ENCODE measurements at places on chromosomes 7 and 10.

DNA sequence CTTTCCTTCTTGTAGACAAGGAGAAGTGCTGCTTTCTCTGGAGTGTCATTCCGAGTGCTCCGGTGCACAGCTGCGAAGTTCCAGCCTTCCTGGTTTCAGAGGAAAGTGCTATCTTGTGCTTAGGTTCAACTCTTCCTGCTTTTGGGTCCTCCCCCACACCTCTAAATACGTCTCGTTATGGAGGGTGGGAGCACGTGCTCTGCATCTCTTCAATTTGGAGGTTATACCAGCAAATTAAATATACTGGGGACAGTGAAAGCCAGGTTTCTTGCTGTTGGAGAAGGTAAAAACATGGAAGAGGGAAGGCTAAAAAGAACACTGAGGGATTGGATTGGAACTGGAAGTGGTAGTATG lies 2.4 kb upstream of the ESYT2 start:
- peak; percentile 16 for DNase-seq

DNA sequence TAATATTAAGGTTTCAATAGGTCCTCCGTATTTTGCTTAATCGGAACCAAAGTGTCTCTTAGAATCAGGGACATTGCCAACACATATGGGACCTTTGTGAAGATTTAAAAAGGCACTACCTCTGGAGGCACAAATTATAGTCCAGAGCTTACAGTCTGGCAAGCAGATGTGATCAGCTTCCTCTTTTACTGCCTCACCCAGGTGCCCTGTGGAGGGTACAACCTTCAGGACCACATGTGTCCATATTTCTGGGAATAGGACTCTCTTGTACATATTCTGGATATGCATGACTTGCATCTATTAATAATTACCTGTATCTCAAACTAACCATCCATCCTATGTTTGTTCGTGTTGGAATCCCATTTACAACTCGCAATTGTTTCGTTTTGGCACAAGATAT lies 60.0 kb downstream of the HGF start:
- no peak for DNase-seq

DNA sequence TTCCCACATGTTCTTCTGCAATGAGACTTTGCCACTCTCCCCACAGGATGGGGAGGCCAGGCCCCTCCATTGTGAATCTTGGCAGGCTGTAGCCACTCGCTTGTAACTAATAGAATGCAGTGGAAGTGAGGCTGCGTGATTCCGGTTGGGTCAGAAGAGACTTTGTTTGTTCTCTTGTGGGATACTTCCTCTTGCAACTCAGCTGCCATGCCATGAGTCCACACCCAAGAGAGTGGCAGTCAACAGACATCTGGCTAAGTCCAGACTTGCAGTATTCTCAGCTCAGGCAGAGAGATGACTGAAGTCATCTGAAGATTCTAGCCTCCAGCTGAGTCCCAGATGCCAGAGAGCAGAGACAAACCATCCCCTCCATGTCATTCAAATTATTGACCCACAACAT lies 153.4 kb upstream of the GDF10 start:
- DNase-seq = peak; percentile 15

GRCh38 chr10:114420811-114421485 lies 16.6 kb upstream of the AFAP1L2 start:
- DNase-seq = no peak

DNA sequence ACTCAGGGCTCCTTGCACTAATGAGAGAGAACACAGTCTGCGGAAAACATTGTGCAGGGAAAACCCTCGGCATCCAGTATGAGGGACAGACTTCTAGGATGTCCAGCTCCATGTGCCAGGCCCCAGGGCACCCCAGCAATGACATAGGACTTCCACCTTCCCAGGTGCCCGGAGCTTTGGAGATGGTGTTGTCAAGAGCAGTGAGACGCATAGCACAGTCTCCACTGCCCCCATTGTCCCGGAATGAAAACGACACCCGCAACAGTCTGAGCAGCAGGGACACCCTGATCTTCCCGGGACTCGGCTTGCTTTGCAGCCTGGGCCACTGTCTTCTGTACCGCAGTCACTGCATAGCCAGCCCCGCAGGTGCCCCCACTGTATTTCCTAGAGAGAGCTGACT lies 339.2 kb upstream of the ADARB2 start:
- no peak for DNase-seq

- DNase-seq = no peak
Measured at GRCh38 chr7:1341361-1342089, 108.9 kb downstream of the UNCX start.

GRCh38 chr7:51629206-51629605 lies 312.6 kb upstream of the COBL start:
- DNase-seq = no peak

- DNase-seq = no peak
Measured at GRCh38 chr7:47730142-47730541, 148.2 kb upstream of the TNS3 start.

DNA sequence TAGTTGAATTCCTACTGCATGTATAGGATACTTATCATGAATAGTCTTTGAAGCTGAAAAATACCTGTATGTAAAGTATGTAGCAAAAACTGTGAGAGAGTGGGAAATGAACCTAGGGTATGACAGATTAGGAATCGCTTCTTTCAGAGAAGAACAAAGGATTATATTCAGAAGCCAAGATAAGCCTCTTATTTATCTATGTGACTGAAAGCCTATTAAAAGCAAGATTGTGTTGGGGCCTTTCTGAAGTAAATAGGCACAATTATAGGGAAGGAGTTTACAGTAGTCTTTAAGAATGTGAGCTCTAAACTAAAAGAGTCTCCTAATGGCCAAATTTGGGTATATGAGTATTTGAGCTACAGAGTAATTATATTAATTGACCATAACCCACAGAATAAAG lies 102.1 kb downstream of the MTERF1 start:
- DNase-seq = no peak

DNA sequence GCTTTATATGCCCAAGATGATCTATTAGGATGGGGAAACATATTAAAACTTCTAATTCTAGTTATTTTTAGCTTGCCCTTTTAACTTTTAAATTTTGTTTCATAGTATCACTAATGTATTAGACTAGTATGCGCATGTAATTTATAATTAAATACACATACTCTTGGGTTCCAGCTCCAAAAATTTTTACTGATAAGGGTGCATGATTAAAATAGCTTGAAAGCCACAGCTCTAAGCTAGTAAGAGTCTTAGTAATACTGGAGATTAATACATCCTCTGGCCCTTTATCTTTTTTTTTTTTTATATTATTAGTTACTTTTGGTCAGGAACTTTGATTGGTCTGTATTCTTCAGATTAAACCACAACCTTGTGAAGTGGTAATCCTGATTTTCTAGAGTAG lies 53.6 kb downstream of the ATXN7L1 start:
- no peak for DNase-seq

- no peak for DNase-seq
Measured at GRCh38 chr10:5603091-5603847, 63.1 kb downstream of the ASB13 start.

DNA sequence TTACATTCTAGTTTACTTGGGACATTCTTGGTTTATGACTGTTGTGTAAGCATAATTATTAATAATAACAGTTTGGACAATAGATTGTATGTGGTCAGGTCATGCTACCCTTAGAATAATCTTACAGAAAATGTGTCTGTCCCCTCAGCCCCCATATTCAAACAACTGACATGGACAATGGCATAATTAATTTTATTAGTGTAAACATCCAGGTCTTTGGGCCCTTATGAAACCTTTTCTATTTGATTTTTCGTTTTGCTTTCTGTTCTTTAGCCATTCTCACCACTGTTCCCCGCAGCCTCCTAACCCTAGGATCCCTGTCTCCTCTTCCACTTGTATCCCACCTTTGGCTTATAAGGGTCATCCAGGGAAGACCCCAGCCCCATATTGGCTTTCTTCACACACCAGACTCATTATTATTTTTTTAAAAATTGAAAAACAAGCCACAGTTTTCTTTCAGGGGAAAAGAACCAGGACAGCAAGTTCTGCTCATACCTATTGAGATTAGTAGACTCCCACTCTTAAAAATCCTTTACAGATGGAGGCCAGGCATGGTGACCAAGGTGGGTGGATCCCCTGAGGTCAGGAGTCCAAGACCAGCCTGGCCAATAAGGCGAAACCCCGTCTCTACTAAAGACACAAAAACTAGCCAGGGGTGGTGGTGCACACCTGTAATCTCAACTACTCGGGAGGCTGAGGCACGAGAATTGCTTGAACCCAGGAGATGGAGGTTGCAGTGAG lies 11.5 kb downstream of the VIM start:
- DNase-seq = no peak

GRCh38 chr10:64682043-64682442 lies 1160.8 kb downstream of the REEP3 start:
- DNase-seq = no peak

GRCh38 chr7:131610007-131610406 lies 53.6 kb upstream of the PODXL start:
- DNase-seq = no peak

DNA sequence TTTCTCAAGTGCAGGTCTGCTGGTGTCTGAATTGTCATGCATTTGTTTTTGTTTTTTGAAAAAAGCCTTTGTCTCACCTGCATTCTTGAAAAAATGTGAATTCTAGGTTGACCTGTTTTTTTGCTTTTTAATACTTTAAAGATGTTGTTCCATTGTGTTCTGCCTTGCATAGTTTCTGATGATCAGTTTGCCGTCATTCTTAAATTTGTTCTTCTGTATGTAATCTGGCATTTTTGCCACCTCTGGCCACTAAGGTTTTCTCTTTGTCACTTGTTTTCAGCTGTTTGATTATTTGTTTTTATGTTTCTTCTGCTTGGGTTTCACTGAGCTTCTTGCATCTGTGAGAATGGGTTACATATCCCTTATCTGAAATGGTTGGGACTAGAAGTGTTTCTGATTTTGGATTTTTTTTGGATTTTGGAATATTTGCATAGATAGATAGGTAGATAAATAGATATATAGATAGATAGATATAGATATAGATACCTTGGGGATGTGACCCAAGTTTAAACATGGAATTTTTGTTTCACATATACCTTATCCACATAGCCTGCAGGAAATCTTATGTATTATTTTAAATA lies 16.5 kb downstream of the MGMT start:
- no peak for DNase-seq

DNA sequence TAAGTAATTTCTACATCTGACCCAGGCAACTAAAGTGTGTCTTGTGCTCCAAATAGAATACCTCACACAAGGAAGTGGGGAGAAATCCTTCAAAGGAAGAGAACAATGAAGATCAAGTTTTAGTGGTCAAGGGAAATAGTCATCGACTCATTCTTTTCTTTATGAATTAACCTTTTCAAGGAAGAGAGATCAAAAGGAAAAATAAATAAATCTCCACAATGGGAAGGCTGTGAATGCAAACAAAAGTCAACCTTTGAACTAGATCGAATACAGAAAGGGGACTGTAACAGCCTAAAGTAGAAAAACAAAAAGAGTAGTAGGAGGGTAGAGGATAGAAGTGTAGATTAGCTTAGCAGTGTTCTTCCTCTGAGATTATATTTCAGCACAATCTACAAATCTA lies 274.6 kb upstream of the COBL start:
- DNase-seq = no peak

GRCh38 chr7:95723583-95724180 lies 48.7 kb upstream of the DYNC1I1 start:
- DNase-seq = peak; percentile 34

DNA sequence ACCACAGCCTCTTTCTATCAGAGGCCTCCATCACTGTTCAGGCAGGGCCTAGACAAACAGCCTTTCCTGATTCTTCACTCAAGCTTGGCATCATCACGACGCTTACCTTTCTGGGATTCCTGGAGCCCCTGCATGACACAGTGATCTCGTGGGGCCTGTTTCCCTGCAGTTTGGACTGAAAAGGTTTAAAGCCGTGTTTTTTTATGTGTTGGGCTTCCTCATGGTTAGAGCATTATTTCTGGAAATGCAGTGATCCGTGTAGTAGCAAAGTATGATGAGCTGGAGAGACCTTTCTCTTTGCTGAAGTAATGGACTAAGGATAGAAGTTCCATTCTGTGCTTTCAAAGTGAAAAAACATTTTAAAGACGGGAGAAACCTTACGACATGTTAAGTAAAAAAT lies 169.1 kb downstream of the BMPER start:
- no peak for DNase-seq
